ENCODE measurements at places on chromosomes 6 and 20.

GRCh38 chr6:3017304-3017703, 17.6 kb downstream of the NQO2 start:
- DNase-seq = no peak

- no peak for DNase-seq
Observed at GRCh38 chr6:160804639-160805038, 102.6 kb downstream of the PLG start.

- peak; percentile 96 for DNase-seq
Observed at GRCh38 chr6:158869826-158870648, 50.9 kb upstream of the EZR start.

DNA sequence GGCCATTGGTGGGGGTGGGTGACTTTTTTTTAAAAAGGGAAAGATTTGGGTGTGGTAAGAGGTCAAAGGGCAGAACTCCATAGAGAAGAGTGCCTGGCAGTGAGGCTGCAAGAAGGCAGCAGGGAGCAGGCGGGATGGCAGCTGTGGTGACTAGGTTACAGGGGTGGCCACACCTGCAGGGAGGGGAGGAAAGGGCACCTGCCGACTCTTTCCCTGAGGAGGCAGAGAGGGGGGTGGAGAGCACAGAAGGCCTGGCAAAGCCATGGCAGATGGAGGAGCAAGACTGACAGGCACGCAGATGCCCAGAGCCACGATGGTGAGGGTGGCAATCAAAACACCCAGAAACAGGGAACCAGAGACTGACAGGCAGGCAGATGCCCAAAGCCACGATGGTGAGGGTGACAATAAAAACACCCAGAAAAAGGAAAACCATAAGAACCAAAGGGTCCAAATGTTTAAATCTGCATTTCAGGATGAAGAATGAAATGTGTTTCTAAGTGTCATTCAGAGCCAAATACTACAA, 19.3 kb downstream of the CST7 start:
- no peak for DNase-seq

DNA sequence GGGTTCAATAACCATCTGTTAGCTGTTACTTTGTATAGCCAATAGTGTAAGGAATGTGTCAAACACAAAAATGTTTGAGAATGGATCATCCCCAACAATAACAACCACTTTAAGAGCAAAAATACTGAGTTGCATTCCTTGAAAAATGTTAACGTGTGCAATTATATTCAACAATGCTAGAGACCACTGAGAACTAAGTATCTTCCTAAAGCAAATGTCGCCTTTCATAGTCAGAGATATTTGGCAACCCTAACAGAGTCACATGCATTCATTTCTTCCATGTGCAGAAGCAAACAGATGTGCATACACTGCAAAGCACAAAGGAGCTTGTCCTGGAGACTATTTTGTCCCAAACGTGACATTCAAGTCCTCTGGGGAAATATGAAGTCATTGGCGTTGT, 448.6 kb downstream of the GJA1 start:
- DNase-seq = no peak

DNA sequence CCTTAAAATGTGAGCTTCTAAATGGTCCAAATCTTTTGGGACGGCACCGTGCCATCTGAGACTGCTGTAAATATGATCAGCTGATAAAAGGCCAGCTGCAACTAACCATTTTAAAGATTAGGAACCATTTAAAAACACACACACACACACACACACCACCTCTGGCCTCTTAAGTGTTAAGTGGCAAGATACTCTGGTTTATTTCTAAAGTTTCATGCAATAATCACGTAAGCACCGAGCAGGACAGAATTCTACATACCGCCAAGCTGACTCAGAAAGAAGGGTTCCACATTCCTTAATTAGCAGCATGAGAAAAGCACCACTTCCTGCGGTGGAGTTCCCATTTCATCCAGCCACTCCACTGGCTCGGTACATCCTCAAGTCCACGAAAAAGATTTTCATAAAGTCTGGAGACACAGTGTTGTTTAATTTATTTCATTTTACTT, 17.8 kb upstream of the ZNF217 start:
- peak; percentile 94 for DNase-seq

DNA sequence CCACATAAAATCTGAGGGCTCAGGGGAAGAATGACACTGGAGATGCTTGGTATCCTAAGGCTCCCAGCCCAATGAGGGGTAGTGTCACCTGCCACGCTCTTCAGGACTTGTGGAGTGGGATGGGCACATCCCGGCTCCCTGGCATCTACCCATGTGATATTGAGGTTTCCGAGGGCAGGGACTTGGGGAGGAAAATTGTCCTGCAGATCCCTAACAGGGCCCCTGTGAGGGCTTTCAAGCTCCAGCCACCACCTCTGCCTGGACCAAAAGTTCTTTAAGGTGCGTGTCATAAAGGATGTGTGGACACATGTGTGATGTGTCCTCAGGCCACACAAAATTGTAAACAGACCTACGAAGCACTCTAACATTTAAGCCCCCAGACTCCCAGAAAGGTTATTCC, 2.5 kb downstream of the SCML4 start:
- no peak for DNase-seq

DNA sequence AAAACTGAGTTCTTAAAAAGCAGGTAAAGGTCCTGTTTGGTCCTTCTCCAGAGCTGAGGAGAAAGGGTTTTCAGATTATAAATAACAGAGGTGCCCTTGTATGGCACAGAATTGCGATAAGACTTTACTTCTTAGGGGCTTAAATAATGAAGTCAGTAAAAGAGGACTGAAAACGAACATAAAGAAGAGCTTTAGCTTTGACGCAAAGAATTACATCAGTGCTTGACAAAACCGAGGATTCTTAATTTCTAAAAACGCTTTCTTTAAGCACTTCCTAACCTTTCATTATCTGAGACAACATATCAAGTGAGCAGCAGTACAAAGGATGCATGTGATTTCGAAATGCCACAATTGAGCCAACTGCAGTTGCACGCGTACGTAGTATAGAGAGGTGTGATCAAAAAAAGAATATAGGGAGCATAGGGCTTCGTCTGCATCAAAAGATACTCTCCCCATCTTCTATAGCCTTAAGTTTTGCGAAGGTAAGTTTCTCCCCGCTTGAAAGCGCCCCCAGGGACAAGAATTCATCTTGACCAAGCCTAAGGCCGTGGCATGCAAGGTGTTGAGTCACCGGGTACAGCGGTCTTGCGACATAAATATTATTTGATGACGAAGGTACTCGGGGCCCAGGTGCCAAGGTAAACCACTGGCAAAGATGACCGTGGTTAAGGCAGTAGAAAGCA, 778 bp upstream of the LOC128125822 start:
- peak; percentile 61 for DNase-seq

GRCh38 chr6:1263850-1264377, 48.0 kb upstream of the FOXQ1 start:
- no peak for DNase-seq

- peak; percentile 19 for DNase-seq
Observed at GRCh38 chr6:99611148-99611547, 4.5 kb downstream of the PRDM13 start.

DNA sequence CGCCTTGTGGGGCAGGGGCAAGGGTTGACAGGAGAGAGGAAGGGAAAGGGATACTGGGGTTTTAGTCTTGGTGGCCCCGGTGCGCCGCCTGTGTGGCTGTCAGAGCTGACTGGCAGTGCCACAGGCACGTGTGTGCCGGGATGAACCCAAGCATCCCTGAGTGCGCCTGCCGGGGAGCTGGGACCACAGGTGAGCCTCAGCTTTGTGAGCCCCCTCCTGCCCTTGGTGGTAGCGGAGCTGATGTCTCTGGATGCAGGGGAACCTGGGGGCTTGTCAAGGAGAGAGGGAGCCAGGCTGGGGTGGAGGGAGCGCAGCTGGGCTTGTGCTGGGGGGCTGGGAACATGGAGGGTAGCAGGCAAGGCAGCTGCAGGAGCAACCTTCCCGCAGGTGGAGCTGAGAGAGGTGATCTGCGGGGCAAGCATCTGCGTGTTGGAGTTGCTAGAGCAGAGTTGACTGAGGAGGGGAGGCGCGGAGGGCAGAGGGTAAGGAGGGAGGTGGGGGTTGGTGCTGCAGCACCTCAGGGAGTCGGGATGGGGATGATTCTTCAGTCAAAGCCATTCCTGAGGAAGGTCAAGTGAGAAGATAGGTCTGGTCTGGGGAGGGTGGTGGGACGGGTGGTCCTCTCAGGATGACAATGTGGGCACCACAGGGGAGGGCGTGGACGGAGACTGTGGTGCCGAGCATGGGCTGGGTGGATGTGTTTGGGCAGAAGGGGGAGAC, 28.1 kb downstream of the PYGB start:
- no peak for DNase-seq

- DNase-seq = no peak
Observed at GRCh38 chr20:57397693-57398108, 6.5 kb downstream of the RBM38 start.

GRCh38 chr6:119466226-119466625, 116.7 kb upstream of the MAN1A1 start:
- DNase-seq = no peak

- no peak for DNase-seq
Observed at GRCh38 chr6:40724886-40725285, 137.7 kb upstream of the LRFN2 start.

DNA sequence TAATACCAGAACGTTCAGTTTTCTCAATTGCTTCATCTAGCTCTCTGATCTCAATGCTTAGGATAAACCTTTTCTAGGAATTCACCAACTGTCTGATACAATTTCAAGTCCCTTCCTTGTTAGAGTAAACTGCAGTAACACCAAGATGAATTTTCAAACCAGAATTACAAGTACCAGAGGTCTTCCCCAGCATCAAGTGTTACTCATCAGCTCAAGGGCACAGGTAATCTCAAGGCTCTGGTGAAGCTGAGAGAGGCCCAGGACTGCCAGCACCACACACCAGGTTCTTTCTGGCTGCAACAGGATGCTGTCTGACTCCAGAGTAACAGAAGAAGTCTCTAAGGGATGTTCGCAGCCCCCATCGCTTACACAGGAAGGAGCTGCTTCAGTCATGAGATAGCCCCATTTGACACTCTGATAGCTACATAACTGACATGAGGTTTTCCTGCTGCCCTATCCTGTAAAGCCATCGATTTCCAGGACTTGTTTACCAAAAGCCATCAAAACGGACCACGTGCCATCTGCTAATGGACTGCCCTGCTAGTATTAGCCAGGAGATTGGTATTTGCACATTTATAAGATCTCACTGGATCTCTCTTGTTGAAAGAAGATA, 549.4 kb downstream of the UTRN start:
- DNase-seq = no peak

- no peak for DNase-seq
Observed at GRCh38 chr20:32296819-32297420, 19.5 kb downstream of the KIF3B start.

Measured in HT1080 (cell line).